ENCODE measurements at places on chromosomes 6 and 20. TPM values are rescaled to one million over a fixed set of nuclear protein-coding genes. Genes with fewer than 3 reads are reported as not detected.

DNA sequence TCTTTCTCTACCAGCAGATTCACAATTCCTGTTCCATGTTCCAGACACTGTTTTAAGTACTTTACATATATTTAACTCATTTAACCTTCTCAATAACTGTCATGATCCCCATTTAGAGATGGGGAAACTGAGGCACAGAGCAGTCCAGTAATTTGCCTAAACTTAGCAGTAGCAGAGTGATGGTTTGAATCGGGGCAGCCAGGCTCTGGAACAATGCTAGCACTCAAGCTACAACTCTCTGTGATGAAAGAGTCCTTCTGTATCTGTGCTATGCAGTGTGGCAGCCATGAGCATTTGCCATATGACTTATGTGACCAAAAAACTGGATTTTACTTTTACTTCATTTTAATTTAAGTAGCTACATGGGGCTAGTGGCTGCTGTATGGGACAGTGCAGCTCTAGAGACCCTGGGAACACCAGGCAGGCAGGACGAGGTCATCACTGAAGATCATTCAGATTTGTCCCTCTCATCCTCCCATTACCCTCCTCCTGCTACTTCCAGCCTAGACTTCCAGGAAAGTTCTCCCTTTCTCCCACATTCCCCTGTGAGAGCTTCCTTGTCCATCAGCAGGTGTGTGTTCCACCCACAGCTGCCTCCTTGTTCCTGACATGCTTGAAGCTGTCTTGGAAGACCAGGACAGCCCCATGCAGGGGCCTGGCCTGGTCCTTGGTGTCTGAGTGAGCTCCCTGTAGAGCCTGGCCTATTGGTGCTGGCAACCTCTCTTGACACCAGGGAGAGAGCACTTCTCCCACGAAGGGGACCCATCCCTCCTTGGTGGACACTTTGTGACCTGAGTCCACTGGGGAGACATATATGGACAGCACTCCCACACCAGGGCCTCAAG lies 157.0 kb downstream of the MRPL14 start:
- peaks cover 36% of the 10 kb centered on the region for H3K4me1 ChIP-seq
- no peaks in the 10 kb centered on the region for H3K27me3 ChIP-seq
- H3K36me3 ChIP-seq: no peaks in the 10 kb centered on the region
- H3K27ac ChIP-seq: peak overlapping the region; percentile 74
- DNase-seq: no peak

GRCh38 chr6:125201961-125202729 lies 48.6 kb downstream of the TPD52L1 start:
- H3K27me3 ChIP-seq: no peaks in the 10 kb centered on the region
- H3K4me3 ChIP-seq: no peak overlapping the region
- peak; percentile 67 for DNase-seq
- no peaks in the 10 kb centered on the region for H3K36me3 ChIP-seq
- H3K27ac ChIP-seq: peak overlapping the region; percentile 55
- H3K4me1 ChIP-seq: peaks cover 21% of the 10 kb centered on the region

SLC13A3 gene
- total RNA-seq: 2.2 TPM

GRCh38 chr6:168671863-168672546 lies 231.0 kb downstream of the SMOC2 start:
- no peaks in the 10 kb centered on the region for H3K27me3 ChIP-seq
- no peak overlapping the region for H3K27ac ChIP-seq
- no peaks in the 10 kb centered on the region for H3K4me1 ChIP-seq
- no peak for DNase-seq

GRCh38 chr6:71983131-71983530 lies 96.8 kb downstream of the RIMS1 start:
- no peak overlapping the region for H3K27ac ChIP-seq
- no peaks in the 10 kb centered on the region for H3K36me3 ChIP-seq
- H3K27me3 ChIP-seq: no peaks in the 10 kb centered on the region

- peaks cover 22% of the 10 kb centered on the region for H3K36me3 ChIP-seq
- H3K27me3 ChIP-seq: no peaks in the 10 kb centered on the region
- peaks cover 5% of the 10 kb centered on the region for H3K4me1 ChIP-seq
- DNase-seq: peak; percentile 65
- peak overlapping the region; percentile 91 for H3K4me3 ChIP-seq
- H3K27ac ChIP-seq: peak overlapping the region; percentile 100
Measured at GRCh38 chr20:45970646-45971424, 1.2 kb downstream of the ZNF335 start.

NELFCD gene
- 96.6 TPM for total RNA-seq

DNA sequence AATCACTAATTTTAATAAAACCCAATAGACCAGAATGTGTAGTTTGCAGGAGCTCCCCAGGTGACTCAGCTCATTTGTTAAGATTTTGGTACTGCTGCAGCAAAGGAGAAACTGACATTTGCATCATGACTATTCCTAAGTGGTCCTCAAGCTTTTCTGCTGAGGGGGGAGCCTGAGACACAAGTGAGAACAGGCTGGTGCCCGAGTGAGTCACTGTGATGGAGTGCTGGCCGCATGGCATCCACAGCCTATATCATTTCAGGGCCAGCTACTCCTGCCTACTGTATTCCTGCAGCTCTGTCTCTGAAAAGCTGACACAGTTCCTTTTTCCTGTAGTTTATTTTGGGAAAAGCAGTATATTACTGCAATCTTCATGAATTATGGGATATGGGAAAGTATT lies 113.7 kb upstream of the ENPP5 start:
- H3K36me3 ChIP-seq: no peaks in the 10 kb centered on the region
- H3K27ac ChIP-seq: no peak overlapping the region
- H3K4me1 ChIP-seq: no peaks in the 10 kb centered on the region
- no peak overlapping the region for H3K4me3 ChIP-seq

GRCh38 chr6:111727802-111728201 lies 122.1 kb upstream of the TRAF3IP2 start:
- H3K4me1 ChIP-seq: no peaks in the 10 kb centered on the region
- H3K27ac ChIP-seq: no peak overlapping the region
- H3K36me3 ChIP-seq: no peaks in the 10 kb centered on the region

GRCh38 chr6:72952808-72953630 lies 272.3 kb downstream of the KHDC1L start:
- peak overlapping the region; percentile 66 for H3K27ac ChIP-seq
- peaks cover 32% of the 10 kb centered on the region for H3K4me1 ChIP-seq
- H3K36me3 ChIP-seq: no peaks in the 10 kb centered on the region
- no peak for DNase-seq

DNA sequence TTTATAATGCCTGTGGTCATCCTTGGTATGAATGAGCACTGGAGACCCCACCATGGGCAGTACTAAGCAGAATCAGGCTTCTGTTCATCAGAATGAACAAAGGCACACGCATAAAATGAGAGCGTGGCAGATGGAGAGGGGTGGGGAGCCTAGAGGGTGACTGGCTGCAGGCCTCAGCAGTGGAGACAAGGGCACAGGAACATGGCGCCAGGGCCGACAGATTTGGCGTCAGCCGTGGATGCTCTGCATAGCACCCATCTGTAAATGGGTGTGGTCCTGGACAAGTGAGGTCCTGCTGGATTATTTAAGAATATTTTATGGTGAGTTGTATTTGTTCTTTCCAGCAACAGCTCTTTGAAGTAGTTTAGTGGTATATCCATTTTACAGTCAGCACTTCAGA lies 33.1 kb downstream of the E2F3 start:
- no peak overlapping the region for H3K27ac ChIP-seq
- H3K4me1 ChIP-seq: peaks cover 10% of the 10 kb centered on the region
- no peak overlapping the region for H3K4me3 ChIP-seq
- no peaks in the 10 kb centered on the region for H3K27me3 ChIP-seq
- H3K36me3 ChIP-seq: no peaks in the 10 kb centered on the region

DNA sequence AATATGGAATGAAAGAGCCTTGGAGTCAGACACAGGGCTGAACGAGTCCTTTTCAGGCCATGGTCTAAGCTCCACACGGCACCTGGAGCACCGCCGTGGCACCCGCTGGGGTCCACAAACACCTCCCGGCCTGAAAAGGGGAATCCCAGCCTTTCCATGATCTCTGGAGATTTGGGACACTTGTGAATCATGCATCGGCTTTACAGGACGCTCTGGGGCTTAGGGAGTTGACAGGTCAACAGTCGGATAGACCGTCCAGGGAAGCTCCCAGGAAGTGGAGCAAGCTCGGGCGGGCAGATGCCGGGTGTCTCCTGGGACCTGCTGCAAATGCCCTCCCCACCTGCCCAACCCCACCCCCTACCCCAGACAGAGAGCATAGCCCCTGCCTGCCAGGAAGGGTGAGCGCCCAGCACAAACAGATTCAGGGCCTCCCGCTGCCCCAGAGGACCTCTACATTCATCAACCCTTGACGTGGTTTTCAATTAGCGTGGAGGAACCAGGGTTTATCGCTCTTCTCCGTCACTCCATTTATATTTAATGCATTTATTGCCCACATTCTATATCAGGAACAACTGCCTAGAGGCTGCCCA lies 53.6 kb downstream of the YTHDF1 start:
- H3K4me1 ChIP-seq: no peaks in the 10 kb centered on the region
- no peaks in the 10 kb centered on the region for H3K27me3 ChIP-seq
- no peaks in the 10 kb centered on the region for H3K36me3 ChIP-seq
- no peak for DNase-seq
- no peak overlapping the region for H3K27ac ChIP-seq

WFDC10B gene
- not detected for total RNA-seq

GRCh38 chr6:101453221-101453620 lies 59.7 kb downstream of the GRIK2 start:
- H3K36me3 ChIP-seq: no peaks in the 10 kb centered on the region
- H3K4me1 ChIP-seq: no peaks in the 10 kb centered on the region
- no peak overlapping the region for H3K27ac ChIP-seq
- no peak for DNase-seq

GRCh38 chr6:29129326-29130012 lies 21.6 kb downstream of the OR2J3 start:
- H3K4me3 ChIP-seq: no peak overlapping the region
- H3K27ac ChIP-seq: no peak overlapping the region
- H3K27me3 ChIP-seq: no peaks in the 10 kb centered on the region
- no peak for DNase-seq
- no peaks in the 10 kb centered on the region for H3K4me1 ChIP-seq

All from thyroid gland (tissue), 4 donors.